ENCODE measurements at places on chromosomes 1 and 21.

DNA sequence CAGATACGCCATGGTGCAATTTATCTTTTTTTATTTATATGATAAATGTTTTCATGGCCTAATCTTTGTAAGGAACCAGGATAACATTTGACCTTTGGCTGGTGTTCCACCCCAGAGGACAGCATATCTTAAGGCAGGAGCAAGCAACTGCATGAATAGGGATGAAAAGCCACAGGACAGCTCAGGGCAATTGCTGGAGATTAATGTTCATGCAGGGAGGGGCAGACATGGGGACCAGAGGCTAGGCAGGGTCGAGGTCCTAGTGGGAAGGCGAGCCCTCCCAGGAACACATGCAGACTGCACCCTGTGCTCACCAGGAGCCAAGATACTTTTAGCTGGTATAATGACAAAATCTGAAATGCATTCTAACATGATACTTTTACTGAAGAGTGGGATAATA lies 74.4 kb upstream of the HAO2 start:
- DNase-seq = no peak

- DNase-seq = peak; percentile 26
These were observed 883.4 kb upstream of the PRMT6 start for GRCh38 chr1:106173101-106173500.

- no peak for DNase-seq
These were observed 73.6 kb upstream of the LRRC8B start for GRCh38 chr1:89451011-89451410.

GRCh38 chr1:15543589-15544568 lies 17.2 kb downstream of the DNAJC16 start:
- no peak for DNase-seq

DNA sequence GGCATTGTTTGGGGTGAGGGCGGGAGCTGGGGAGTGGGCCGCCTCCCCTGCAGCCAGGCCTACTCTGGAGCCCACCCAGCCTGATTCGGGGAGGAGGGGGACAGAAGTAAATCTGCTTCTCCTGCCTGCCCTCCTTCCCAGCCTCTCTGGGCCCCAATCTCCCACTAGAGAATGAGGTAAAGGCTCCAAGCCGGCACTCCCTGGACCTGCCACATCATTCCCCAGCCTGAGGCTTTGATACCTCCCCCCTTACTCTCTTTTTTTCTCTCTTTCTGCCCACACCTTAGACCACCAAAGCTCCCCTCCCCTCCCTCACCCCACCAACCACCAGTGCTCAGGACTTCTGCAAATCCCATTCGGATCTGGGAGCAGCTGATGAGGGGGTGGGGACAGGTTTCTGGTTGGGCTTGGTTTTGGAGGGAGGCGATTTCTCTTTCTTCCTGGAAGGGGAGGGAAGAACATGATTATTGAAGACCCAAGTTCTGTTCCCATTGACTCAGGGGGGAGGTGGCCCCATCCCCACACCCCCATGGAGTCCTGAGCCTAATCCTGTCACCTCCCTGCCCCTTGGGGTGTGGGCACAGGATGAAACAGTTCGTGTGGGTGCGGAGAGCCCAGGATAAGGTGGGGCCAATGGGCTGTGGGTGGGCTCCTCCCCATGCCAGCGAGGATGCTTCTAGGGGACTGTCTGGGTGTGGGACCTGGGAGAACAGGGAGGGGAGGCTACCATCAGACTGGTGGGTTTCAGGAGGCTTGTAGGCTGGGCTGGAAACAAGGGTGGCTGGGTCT lies 1.3 kb downstream of the MAP7D1 start:
- DNase-seq = peak; percentile 30

DNA sequence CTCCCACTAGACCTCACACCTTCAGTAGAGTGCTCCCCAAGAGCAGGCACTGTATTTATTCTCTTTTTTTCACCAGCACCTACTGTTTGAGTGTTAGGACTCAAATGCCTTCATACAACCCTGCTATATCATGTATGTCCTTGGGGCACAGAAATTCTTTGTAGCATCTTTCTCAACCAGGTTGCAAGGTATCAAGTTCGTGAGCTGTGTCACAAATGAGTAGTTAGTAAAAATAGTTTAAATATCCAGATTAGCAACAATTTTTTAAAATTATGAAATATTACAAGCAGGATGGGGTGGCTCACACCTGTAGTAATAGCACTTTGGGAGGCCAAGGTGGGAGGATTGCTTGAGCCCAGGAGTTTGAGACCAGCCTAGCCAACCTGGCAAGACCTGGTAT lies 152.6 kb upstream of the TNR start:
- DNase-seq = no peak

- no peak for DNase-seq
These were observed 139.9 kb downstream of the CLIC6 start for GRCh38 chr21:34808569-34809204.

DNA sequence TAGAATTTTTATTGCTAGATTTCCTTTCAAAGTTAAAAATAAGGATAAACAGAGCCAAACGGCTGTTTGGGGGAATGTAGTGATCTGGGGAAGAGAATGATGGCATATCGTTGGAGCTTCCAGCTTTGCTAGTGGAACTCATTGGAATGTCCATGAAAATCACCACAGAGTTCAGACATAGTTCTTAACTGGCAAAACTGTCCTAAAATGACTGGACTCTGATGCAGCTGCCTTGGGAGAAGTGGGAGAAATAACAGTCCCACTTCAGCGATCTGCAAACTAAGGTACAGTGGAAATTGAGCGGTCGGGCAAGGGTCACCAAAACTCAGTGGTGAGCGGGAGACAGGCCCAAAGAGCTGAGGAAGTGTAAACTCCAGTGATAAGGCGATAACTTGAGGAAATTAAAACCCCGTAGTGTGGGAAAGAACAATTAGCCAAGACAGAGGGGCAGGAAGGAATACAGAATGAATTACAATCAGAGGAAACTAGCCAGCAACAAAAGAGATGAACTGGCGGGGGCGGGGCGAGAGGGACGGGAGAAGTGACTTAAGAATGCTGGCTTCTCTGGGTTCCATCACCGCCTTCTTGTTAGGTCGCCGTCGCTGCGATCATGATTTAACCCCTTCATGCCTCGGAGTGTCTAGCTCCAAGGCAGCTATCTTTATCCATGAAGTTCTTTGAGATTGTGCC lies 89.8 kb upstream of the ARHGAP29 start:
- no peak for DNase-seq

- no peak for DNase-seq
These were observed 94.1 kb downstream of the COL24A1 start for GRCh38 chr1:86062453-86062852.

DNA sequence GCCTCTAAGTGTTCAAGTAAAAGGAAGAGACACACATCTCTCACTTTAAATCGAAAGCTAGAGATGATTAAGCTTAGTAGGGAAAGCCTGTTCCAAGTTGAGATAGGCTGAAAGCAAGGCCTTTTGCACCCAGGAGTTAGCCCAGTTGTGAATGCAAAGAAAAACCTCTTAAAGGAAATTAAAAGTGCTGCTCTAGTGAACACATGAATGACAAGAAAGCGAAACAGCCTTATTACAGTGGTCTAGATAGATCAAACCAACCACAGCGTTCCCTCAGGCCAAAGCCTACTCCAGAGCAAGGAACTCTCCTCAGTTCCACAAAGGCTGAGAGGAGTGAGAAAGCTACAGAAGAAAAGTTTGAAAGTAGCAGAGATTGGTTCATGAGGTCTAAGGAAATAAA lies 14.9 kb downstream of the TCP10L start:
- DNase-seq = no peak

- no peak for DNase-seq
These were observed 114.7 kb upstream of the SERBP1 start for GRCh38 chr1:67544921-67545320.

DNA sequence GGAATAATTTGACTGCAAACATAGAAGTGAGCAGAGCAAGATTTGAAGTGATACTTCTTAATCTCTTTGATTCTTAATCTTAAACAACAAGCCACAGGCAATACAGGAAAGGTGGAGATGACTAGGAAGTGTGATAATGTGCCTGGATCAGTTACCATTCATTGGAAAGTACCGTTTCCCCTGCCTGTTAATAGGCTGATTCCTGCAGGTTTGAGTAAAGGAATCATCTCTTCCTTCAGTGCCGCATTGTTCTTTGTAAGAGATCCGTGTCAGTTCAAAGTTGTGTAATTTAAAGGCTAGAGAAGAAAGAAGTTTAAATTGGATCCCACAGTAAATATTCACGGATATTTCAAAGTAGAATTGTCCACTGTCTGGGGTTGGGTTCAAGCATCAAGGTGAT lies 43.5 kb upstream of the BCL10 start:
- DNase-seq = no peak

- DNase-seq = no peak
These were observed 25.5 kb upstream of the CCSAP start for GRCh38 chr1:229368347-229368746.

DNA sequence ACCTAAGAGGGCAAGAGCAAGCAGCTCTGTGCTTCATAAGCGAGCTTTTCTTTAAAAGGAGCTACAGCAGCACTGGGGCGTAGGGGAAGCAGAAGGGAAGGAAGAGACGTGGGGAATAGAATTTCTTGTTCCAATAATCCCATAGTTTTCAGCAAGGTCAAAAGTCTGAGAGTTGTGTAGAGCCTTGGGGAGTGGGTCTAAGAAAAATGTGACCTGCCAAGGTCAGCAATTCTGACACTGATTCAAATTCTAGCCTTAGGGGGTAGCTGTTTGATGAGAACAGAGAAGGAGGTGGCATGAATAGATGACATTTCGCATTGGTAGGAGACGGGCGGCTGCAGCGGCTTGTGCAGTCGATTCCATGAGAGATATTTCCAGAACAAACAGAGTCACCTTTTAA lies 22.4 kb downstream of the PRRX1 start:
- no peak for DNase-seq

DNA sequence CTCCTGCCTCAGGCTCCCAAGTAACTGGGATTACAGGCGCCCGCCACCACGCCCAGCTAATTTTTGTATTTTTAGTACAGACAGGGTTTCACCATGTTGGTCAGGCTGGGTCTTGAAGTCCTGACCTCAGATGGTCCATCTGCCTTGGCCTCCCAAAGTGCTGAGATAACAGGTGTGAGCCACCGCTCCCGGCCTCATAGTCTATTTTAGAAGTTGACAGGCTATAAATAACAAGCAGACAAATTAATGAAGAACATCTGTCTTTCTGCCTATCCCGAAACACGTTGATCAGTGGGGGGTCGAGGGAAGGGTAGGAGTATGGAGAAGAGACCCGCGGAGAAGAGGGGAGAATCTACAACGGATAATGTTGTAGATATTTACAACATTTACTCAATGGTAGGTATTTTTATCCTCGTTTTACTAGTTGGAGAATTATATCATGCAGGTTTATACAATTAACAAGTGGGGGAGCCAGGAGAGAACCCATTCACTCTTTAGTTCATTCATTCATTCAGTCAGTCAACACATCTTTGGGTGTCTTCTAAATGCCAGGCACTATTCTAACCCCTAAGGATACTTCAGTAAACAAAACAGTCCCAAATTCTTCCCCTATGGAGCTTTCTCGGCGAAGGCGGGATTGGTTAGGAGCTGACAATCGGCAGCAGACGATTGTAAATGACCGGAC lies 497 bp upstream of the IFNAR2 start:
- DNase-seq = no peak

- DNase-seq = no peak
These were observed 42.8 kb upstream of the SIM2 start for GRCh38 chr21:36656138-36656537.

GRCh38 chr1:19866758-19867157 lies 15.4 kb upstream of the OTUD3 start:
- DNase-seq = no peak

DNA sequence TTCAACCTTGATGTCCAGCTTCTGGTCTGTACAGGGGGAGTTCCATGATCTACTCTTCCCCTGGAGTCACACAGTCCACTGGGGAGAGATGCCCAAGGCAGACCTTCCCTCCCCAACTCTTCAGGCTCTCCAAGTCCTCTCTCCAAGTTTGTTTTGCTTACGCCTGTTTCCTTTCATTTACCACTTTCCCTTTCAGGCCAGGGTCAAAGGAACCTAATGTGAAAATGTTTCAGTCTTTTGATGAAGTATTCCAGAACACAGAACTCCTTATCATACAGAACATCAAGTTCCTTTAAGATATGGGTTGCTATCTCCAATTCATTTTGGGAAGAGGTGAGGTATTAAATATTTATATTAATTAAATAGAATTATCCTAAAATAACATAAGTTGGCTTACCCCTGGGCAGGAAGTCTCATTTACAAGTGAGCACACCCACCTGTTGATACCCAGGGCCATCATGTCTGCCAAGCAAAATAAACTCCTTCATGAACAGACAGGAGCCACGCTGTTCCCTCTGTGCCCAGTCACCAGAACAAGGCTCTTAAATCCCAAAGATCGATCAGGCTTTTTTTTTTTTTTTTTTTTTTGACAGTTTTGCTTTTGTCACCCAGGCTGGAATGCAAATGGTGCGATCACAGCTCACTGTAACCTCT lies 82.2 kb upstream of the LYST start:
- DNase-seq = no peak

- no peak for DNase-seq
These were observed 34.1 kb upstream of the PRSS38 start for GRCh38 chr1:227781314-227781930.

DNA sequence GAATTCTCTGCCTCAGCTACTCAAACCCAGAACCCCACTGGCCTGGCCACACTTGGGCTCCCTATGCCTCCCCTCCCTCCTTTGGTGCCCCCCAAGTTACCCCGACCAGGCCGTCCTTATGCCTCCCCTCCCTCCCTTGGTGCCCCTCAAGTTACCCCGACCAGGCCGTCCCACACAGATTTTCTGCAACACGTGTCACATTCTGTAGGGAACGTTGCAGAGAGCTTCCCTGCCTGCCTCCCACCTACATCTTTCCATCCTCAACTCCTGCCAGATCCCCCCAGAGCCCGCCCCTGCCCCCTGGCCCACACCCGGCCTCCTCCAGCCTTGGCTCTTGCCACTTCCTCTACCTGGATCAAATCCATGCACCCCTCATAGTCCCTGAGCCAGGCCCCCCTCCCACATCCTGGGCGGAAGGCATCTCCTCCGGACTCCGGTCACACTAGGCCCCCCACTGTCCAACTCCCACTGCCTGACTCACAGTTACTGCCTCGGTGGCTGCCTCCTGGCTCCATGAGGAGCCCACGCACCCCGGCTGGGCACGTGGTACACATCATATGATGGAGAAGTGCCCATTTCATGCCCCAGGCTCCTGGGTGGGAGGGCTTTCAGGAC lies 41.2 kb downstream of the KCNAB2 start:
- DNase-seq = no peak

- peak; percentile 70 for DNase-seq
These were observed 528.5 kb downstream of the MATN1 start for GRCh38 chr1:30194741-30195423.

- DNase-seq = no peak
These were observed 1.0 kb downstream of the MRAP start for GRCh38 chr21:32299695-32300094.

- DNase-seq = no peak
These were observed 154.2 kb downstream of the ZP4 start for GRCh38 chr1:237736372-237737029.

Measured in SHP77 (cell line).